CD4-positive, alpha-beta T cell treated with Interleukin-10 for 1 hour (primary cell): ENCODE measurements at places on chromosomes 4 and X.

- no peak for DNase-seq
Observed at GRCh38 chr4:23877758-23878229, 12.1 kb downstream of the PPARGC1A start.

DNA sequence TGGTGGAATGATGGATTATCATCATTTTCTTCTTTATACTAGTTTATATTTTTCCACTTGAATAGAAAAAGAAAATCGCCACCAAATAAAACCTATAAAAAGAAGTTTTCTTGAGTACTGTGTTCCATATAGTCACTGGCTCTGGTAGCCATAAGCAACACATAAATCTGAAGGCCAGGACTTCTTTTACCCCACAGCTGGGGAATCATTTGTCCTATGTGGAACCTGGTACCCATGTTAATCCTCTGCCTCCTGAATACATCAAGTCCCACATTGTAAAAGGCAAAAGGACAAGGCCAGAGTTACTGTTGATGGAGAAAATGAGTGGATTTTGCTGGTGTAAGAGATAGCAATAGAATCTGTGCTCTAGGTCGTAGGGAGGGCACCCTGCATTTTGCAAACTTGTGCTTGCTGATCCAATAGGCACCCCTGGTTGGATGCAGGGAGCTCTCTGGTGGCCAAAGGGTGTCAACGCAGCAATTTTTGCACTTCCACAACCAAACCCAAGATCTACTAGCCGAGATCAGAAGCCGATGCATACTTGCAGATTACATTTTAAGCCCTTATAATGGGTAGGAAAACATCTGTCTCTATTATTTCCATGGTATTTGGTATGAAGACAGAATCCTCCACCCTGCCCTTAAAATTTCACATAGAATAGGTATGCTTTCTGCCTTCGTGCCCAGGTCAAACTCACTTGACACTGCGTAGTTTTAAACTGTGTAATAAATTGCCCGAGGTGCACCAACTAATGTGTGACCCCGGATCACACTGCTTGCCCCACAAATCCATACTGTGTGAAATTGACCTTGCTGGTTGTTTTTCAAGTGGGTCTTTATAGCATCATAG is 146.2 kb upstream of the SCML1 start:
- DNase-seq, result peak; percentile 11

- DNase-seq, result no peak
Observed at GRCh38 chrX:2596045-2596444, 95.0 kb upstream of the CD99 start.

DNA sequence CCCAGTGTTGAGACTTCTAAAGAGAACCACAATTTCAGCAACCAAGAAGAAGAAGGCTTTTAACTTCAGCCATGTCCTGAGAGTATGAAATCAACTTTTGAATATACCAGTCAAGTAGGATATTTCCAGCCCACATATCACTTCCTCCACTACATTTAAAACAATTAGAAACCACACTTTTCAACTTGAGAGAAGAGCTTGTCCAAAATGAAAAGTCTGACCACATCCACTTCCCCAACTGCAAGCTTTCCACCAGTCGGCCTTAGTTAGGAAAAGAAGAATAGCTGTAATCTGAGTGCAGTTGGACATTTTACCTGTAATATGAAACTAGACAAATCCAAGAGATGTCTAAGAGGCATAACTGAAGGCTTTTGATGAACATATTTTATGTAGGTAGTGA is 101.9 kb upstream of the SLC7A11 start:
- no peak for DNase-seq

DNA sequence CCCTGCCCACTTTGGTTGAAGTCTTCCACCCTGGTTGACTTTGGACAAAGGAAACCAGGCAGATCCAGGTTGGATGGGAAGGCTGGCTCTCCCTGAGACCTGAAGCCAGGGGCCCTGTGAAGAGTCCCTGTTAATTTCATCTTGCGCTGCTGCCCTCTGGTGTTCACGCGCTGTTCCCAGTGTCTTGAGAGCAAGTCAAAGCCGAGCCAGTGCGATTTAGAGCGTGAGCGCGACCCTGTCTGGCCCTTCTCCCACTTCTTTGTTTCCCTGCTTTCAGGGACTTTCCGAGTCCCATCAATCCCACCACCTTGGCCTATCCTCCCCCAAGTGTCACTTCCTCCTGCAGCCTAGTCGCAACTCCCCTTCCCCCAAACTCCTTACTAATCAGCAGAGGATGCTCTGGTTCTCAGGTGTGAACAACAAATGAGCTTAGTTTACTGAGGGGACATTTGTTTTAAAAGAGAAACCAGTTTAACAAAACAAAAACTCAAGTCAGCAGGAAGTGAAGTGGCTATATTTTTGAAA is 25.8 kb upstream of the CHRNA9 start:
- peak; percentile 92 for DNase-seq
